RWPE2 (cell line): ENCODE measurements at places on chromosomes 2 and 18.

DNA sequence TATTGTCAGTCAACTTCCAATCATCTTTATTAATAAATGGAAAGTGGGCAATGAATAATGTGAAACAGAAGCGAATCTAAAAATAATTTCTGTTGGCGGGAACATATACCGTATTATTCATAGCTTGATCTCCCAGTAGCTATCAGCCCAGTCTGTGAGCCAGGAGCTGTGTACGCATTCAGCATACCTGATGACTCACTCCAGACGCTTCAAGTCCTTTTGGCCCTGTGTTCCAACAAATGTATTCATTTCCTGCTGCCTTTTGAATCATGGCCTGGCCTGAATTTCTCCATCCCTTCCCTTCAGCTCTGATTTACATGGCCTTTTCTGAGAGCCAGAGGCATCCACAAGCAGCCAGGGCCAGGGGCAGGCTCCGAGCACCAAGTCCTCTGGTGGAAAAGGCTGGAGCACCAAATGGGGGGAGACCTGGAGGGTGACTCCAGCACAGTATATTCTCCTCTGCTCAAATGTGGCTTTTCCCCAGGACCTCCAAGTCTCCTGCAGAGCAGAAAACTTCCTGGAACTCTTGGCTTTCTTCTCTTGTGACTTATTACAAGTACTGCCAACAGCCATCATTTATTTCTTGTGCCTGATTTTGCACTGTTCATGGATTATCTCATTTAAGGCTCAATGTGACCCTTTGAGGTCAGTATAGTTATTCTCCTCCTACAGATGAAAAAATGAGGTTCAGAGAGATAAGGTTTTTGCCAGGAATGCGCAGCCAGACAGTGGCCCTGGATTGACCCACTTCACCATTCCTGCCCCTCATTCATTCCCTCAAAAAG lies 108.7 kb downstream of the EN1 start:
- peak; percentile 83 for DNase-seq

GRCh38 chr2:171669121-171669520 lies 18.1 kb upstream of the DYNC1I2 start:
- no peak for DNase-seq

- DNase-seq, result no peak
These were observed 14.9 kb upstream of the FAP start for GRCh38 chr2:162258169-162258568.

DNA sequence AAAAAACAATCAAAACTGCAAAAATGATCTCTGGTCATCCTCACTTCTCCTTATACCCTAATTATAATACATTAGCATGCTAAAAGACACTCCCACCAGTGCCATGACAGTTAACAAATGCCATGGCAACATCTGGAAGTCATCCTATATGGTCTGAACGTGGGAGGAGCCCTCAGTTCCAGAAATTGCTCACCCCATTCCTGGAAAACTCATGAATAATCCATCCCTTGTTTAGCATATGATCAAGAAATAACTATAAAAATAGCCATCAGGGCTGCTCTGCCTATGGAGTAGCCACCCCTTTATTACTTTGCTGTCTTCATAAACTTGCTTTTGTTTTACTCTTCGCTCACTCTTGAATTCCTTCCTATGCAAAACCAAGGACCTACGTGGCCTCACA lies 5.7 kb upstream of the C2orf80 start:
- no peak for DNase-seq

GRCh38 chr2:230938516-230939065 lies 13.5 kb upstream of the GPR55 start:
- DNase-seq, result no peak

DNA sequence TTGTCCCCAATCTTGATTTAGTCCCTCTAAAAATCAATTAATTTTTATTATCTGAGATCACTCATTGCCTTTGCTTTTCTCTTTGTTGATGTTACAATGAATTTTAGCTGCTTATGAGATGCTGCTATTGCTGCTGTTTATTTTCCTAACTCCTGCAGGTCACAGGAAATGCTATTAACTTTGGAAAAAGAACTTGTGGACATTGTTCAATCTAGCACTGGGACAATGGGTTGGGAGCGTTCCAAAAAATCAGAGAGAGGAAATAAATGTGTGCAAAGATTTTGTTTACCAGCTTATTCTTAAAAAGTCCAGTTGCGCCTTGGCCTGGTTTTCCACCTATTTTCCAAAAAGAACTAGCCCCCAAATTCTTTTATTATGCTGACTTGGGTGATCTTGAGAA lies 268.3 kb downstream of the PTH2R start:
- no peak for DNase-seq

DNA sequence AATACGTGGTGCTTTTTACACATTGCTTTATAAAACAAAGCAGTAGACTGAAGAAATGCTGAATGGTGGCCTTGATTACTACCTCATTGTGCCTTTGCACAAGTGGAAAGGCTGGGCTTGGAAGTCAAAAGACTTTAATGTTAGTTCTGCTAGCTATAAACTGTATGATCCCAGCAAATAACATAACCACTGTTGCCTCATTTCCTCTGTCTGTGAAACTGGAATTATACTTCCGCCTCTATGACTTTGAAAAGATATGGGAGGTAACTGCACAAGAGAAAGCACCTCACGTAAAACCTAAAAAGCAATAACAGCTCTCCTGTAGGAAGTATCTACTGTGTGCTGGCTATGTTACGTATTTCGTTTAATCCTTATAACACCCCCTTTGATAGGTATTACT lies 43.4 kb upstream of the DSC1 start:
- no peak for DNase-seq

DNA sequence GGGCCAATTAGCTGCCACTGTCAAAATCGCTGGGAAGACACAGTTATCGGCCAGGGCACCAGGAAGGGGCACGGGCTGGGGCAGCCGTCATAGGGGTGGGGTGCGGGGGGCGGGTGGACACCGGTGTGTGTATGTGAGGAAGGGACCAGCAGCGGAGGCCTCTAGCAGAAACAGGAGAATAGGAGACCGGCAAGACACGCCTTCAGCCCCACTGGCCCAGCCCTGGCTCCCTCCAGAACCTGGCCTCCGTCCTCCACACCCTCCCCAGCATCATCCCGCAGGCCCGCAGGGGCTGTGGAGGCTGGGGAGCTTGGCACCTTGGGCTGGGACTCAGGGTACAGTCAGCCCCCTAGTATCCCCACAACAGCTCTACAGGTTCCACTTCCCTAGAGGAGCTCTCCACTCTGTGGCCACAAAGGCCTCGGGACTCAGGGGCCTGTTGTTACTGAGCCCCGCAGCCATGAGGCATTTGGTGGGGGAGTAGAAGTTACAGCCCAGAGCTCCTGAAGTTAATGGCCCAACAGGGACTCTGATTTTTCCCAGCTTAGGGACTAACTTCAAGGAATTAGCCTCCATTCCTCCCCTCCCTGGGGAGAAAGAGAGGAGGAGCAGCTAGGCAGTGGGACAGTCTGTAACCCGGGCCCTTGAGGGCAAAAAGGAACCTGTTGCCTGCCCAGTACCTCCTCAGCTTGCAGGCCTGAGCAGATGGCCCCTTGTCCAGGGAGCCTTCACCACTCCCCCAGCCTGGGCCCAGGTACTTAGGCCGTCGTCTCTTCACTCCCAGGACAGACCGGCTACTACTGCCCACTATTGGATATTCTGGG lies 19.9 kb downstream of the SH2D6 start:
- no peak for DNase-seq

DNA sequence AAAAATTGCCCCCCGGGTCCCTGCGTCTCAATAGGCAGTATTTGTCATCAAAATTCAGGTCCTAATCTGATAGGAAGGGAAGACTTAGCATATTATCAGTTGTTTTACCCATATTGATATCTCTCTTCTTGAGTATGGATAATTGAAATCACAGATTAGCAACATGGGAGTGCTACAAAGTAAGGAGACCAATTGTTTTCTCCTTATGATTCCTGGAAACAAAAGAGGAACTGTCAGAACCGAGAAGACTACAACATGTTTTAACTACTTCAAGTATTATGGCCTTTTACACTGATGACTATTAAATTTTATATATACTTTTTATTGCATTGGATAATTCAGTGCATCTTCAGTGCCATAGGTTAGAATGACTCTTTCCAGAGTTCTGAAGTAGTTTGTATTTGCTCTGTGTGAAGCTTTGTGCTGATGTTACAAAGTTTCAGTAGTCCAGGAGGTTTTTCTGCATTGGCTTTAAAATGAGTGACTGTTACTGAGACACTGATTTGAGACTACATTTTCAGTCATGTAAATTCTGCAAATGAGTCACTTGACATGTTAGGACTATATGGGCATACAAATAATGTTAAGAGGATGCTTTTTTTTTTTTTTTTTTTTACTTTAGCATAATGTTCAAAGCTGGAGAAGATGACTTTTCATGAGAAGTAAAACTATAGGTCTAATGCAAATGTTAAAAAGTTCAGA lies 19.7 kb upstream of the TLK1 start:
- DNase-seq, result no peak

DNA sequence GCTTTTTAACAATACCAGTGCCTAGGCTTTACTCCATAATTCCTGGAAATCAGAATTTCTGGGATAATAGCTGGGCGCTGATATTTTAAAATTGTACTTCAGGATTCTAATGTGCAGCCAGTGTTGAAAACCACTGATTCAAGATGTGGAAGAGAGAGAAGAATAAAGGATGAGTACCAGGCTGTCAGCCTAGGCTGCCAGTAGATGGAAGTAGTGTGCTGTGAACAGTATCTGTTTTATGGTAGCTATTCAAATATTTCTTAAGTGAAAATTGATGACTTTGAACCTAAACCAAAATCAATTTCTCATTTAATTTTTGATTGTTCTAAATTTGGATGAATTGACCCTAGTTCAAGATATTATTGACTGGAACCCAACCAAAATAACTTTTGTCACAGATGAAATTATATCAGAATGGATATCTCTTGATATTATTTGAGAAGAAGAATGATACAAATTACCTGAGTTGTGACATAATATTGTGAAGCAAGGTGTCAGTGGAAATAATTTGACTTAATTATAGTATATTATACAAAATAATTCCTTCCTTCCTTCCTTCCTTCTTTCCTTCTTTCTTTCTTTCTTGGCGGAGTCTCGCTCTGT lies 88.0 kb downstream of the COMMD1 start:
- no peak for DNase-seq

DNA sequence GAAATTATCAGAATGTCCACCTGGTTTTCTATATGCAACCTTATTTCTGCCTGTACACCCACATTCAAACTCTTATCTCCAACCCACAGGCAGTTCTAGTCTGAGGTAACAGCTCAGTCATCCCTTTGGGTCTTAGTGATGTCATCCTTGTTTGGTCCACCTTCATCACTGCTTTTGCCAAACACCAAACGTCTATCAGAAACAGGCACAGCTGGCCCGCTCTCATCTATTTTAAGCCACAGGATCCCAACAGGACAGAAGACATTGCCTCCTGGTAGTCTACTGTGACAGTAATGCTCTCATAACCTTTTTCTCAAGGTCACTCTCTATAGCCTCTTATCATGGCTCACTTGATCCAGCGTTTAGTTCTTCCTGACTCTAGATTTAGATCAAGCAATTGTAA lies 99.0 kb upstream of the CHAC2 start:
- no peak for DNase-seq

GRCh38 chr18:56652802-56653201 lies 1.6 kb downstream of the WDR7 start:
- no peak for DNase-seq

DNA sequence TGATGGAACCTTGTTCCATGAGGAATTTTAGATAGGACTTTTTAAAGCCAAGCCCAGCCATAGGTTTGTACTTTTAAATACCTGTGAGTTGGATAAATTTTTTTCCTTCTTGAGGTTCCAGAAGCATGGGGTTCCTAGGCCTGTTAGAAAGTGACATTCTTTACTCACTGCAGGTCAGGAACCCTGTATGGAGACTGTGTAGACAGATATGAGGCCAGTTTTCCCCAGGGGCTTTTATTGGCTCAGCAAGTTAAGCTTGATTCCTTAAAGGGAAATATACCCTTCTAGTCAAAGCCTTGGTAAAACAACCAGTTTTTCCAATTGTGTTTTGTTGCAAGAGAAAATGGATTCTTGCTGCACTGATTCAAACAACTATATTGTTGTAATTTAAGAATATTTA lies 38.4 kb upstream of the GMCL1 start:
- DNase-seq, result no peak

DNA sequence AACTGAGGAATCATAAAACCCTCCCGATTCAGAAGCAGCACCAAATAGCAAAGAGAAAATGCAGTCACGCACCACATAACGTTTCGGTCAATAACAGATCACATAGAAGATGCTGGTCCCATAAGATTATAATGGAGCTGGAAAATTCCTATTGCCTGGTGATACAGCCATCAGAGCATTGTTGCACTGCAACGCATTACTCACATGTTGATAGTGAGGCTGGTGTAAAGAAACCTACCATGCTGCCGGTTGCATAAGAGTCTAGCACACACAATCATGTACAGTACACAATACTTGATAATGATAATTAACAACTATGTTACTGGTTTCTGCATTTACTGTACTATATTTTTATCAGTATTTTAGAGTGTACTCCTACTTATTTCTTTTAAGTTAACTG lies 32.5 kb downstream of the RNF152 start:
- no peak for DNase-seq

GRCh38 chr2:102273619-102274211 lies 37.6 kb upstream of the IL1RL1 start:
- DNase-seq, result no peak

DNA sequence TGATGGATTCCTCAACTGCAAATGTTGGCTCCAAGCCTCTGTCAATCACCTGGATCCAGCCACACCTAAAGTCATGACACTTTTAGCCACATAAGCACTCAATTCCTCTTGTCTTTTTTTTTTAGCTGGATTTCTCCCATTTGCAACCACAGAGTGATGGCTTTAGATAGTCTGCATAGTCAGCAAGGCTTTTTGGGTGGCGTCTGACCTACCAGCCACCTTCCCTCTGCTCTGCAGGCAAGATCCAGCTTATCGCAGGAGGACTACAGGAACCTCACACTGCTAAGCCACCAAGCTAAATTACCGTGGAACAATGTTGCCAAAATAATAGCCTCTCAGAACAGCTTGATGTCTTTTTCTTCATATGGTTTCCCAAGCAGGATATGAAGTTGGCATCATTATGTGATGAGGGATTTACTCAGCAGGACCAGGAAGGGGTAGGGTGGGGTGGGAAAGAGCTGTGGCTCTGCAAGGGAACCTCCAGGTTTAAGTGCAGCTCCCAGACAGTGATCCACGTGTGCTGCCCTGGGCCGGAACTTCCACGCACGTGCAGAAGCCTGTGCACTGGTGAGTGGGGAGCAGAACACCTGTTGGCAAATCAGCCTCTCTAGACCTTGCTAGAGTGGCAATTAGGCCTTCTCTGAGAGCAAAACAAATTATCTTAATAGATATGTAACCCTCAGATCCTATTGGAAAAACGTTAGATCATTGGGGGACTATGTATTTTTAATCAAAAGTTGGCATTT lies 170.6 kb upstream of the NCK2 start:
- DNase-seq, result no peak

GRCh38 chr2:196473617-196474016 lies 165.9 kb upstream of the CCDC150 start:
- DNase-seq, result no peak

DNA sequence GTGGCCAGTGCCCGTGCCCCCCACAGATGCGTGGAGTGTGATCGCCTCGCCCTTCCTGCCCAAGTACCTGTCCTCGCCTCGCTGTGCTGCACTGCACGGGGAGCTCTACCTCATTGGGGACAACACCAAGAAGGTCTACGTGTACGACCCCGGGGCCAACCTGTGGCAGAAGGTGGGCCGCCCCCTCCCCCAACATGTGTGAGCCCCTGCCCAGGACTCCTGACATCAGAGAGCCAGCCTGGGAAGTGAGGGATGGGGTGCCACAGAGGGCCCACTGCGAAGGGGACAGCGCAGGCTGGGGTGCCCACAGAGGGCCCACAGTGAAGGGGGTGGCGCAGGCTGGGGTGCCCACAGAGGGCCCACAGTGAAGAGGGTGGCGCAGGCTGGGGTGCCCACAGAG lies 9.8 kb upstream of the ERFE start:
- DNase-seq, result no peak
